ENCODE measurements at places on chromosomes 11 and 22.

- no peak for DNase-seq
Observed at GRCh38 chr11:73388265-73389133, 12.3 kb downstream of the RELT start.

DNA sequence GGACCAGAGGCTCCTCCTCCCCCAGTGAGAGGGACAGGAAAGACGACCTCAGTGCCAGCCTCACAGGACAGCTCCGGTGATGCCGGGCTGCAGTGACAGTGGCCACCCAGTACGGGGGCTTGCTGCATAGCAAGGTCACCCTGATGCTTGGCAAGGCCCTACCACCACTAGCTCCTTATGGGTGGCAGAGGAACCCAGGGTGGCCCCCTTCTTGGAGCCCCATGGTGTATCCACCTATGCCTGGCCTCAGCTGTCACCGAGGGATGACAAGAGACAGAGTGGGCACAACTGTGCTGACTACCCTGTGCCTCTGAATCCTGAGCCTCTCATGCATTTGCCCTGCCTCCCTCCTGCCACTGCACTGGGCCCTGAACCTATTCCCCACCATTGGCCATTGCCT, 809.2 kb downstream of the TBC1D22A start:
- no peak for DNase-seq

DNA sequence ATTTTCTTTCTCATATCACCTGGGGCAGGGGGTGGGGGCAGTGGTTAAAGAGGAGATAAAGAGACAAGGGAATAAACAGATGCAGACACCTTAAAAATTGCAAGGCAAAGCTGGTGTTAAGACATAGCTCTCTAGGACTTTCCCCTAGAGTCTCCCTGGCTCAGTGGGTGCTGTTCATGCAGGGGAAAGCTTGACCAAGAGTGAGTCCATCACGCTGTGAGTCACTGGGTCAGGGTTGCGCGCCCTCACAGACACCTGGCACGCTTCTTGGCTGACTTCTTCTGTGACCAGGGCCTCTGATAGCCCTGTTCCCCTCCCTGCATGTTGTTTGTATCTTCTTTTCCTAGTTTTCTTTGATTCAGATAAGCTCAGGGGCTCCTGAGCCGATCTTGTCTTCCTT, 31.9 kb downstream of the COMMD9 start:
- no peak for DNase-seq

DNA sequence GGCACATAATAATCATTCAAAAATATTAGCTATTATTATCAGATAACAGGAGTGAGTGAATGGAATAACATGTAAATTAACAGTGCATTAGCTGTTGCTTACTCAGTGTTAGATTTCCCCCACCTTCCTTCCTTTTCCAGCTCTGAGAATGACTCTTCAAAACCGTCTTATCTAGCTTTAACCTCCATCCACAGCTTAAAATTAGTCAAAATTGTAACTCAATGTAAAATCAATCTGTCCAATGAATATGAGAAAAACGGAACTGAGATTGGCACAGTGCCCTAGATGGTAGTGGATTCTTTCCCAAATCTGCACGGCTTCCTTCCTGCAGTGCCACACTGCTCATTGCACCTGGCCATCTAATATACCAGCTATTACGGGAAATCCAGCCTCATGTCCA, 156.8 kb upstream of the BDNF start:
- no peak for DNase-seq

DNA sequence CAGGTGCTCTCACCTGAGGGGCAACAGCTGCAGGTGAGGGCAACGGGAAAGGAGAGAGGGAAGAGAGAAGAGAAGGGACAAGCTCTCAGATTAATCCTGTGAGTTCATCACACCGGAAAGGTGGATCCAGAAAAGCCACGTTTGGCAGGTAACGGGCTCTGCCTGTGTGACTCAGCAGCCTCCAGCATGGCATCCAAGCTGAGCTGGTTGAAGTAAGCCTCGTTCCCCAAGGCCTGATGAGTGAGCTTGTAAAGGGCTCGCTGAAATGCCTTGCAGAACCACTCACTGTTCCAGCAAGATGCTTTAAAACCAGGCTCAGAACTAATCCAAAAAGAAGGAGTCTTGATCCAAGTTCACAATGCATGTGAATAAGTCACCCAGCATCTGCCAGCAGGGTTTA, 206.9 kb upstream of the TMEM45B start:
- DNase-seq: no peak

DNA sequence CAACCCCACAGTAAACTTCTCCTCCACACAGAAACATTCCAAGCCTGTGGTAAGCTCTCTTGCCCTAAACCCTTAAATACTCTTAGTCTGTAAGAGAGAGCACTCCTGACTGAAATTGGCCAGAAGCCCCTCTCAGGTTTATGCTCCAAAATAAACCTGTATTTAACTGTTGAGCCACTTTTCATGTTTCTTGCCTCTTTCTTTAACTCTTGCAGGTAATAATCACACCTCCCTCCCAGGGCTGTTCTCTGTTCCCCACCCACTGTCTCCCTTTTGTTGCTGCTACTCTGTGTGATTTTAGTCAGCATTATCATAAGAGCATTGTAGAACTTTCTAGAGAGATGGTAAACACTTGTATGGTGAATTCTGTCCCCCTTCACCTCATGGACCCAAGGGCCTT, 2.1 kb upstream of the IFT27 start:
- no peak for DNase-seq

DNA sequence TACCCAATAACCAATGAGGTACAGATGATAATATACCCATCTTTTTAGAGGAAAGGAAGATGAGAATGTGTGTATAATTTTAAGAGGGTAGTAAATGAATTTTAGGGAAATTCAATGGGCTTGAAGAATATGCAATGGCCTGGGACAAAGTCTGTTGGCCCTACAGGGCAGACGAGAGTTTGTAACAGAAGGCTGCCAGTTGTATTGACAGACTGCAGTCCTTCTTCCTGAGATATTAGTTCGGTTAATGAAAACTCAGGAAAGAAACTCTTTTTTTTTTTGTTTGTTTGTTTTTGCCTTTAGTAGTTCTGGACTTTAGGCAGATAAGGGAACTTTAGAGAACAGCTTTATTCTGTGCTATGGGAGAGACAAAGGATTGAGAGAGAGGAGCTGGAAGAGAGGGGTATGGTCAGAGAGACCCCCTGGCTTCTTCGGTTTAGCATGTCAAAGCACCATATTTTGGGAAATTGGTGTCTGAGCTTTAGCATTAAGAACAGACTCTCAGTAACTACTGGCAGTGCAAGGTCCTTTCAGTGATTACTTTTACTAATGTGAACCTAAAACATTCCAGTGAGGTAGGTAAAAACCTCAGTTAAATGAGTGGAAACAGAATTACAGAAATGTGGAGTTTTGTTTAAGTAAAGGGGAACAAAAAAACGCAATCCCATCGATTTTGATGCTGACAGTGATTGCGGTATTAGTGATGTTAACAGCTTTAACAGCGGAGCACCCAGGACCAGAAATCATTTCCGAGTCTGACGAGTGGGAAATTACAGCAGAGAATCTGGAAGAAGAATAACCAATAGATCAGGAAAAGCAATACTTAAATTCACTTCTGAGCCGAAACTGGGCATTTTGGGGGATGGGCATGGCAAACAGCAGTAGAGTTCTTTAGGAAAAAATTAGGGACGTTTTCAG, 644 bp upstream of the NAALAD2 start:
- DNase-seq: no peak

DNA sequence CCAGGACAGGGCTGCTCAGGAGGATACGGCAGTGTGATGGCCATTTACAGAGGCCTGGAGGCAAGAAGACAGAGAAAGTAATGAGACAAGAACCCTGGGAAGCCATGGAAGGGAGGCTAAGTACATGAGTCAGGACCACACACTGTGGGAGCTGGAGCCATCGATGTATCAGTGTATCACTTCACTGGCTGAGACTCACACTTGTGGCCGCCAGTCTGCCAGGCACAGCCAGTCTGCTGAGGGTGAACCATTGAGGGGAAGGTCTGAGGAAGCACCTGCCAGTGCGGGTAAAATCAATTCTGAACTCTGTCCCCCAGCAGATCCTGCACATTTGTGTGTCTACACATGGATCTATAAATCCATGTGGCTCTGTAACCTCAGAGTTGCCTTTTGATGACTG, 195.6 kb downstream of the GRIK4 start:
- DNase-seq: no peak

- DNase-seq: no peak
Observed at GRCh38 chr22:17963015-17963414, 61.3 kb downstream of the MICAL3 start.

GRCh38 chr11:693887-694562, 997 bp downstream of the DEAF1 start:
- no peak for DNase-seq

GRCh38 chr11:128483211-128483788, 104.1 kb downstream of the ETS1 start:
- no peak for DNase-seq

GRCh38 chr11:130478204-130478701, 29.8 kb downstream of the ADAMTS15 start:
- no peak for DNase-seq

DNA sequence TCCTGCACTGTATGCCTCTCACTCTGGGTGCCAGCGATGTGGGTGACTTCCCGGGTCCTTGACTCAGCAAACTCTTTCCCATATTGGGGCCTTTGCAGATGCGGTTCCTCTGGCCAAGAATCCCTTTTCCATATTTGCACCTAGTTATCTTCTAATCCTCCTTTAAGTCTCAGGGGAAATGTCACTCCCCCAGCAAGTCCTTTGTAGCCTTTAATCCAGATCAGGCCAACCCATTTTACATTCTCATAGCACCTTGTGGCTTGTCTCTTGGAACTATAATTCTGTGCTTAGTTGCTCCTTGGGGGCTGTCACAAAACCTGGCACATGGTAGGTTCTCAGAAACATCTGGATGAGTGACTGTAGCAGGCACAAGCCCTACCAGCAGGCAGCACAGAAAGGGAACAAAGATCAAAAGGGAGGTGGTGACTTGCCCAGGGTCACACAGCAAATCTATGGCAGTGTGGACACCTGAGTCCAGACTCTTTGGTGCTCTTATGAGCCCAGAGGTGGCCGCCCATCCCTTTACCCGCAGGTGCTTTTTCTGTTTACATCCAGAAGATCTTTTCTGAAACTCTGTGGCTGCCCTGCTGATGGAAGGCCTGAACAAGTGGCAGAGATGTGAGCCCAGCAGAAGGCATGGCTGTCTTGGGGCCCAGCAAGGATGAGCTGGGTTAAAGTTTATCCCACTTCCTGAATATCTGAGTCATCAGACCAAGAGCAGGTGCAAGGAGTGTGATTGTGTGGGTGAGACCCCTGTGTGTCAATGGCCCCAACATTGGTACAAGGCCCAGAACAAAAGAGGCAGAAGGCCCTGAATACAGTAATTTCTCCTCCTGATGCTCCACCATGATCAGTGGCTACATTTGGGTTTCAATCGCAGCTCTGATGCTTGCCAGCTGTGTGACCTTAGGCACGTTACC, 78.6 kb upstream of the GRK3 start:
- DNase-seq: no peak

DNA sequence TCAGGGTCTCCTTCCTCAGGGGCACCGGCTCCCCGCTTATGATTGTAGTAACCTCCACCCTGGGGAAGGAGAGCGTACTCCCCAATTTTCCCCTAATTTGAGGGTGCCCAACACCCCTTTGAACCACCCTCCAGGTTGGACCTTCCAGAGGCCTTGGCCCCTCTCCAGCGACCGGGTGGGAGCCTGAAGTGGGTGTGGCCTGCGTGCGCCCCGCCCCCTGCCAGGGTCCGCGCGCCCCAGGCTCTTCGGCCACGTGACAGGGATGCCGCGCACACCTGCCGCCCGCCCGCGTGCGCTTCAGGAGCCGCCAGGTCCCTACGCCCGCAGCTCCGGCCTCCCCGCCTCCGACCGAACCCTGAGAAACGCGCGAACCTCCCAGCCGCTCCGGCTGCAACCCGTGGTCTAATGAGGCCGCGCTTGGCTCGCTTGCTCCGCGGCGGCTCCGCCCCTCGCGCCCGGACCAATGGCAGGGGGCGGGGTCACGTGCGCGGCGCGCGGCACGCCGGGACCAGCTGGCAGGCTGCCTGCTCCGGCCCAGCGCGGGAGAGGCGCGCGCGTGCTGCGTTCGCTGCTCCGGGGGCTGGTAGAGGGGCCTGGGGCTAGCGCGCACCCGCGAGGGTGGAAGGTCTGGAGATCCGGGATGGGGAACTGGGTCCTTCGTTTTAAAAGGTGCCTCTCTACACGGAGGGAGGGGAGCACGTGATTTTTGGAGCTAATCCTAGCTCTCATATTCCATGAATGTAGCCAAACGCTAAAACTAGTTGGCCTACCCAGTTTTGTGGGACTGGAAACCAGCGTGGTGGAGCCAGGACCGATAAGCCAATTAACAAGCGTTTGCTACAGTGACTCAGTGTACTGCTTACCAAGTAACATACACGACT, at the start of gene FOXRED2:
TSS of gene FOXRED2 (minus strand) at position 404 of the 881 bp plus-strand sequence. CDS start 618 bp downstream, outside the sequence.
- DNase-seq: peak; percentile 60

DNA sequence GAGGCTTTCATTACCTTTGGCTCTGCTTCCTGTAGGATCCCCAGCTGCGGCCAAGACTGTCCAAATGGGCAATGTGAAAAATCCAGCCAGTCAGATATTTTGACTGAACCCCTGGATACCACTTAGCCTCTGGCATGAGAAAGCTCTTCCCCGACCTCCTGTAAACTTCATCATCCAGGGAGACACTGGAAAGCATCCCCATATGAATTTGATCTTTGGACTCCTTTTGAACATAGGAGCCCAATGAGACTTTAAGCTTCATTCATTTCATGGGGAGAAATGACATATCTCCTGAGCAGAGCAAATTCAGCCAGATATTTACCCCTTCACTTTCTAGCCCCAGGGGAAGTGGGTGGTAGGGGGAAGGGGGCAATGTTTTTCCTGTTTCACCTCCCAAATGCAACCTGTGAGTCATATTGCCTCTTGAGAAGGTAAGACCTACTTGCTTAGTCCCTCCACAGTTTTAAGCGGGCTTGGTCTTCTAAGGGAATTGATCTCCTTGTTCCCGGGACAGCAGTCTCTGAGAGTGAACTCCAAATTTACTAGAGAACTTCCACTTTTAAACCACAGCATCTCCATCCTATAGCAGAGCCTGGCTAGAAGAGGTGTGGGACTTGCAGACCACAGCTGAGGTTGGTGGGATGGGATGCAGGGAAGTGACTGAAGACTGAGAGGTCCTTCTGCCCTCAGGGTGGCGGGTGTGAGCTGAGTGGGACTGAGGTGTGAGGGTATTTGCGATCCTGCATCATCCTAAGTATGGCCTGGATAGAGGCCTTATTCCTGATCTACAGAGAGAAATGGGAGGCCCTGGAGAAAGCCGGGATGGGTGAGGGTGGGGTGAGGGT, 20.3 kb upstream of the POU2AF1 start:
- no peak for DNase-seq

GRCh38 chr11:103272876-103273275, 163.7 kb downstream of the DYNC2H1 start:
- no peak for DNase-seq

DNA sequence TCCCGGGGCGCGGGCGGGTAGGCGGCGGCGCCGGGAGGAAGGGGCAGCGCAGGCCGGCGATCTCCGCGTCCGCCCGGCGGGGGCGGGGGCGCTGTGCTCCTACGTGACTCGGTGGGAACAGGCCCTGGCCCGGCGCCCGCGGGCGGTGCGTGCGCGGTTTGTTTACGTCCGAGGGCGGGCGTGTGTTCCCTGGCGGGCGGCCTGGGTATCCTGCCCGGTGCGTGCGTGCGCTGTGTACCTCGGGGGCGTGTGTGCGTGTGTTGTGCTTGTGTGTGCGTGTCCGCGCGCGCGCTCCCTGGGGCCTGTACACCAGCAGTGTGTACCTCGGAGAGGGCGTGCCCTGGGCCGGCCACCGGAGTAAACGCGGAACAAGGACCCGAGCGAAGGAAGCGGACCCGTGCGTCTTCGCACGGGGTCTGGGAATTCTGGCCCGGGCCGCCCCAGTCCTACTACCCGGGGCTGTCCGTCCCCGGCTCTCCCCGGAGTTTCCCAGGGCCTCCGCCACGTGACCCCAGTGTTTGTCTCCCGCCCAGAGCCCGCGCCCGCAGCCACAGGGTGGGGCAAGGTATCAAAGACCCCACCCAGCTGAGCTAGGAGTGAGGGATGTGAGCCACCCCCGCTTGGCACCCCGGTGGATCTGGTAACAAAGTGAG, 769 bp downstream of the MAFF start:
- no peak for DNase-seq

Data from NCI-H1436 treated with DMSO at 0.1 percent for 48 hours (cell line).